ENCODE measurements at places on chromosomes 5 and 9.

GRCh38 chr9:95128177-95128524 is 189.4 kb downstream of the FANCC start:
- no peak for DNase-seq

- DNase-seq = no peak
Measured at GRCh38 chr9:107681988-107682387, 192.4 kb upstream of the KLF4 start.

DNA sequence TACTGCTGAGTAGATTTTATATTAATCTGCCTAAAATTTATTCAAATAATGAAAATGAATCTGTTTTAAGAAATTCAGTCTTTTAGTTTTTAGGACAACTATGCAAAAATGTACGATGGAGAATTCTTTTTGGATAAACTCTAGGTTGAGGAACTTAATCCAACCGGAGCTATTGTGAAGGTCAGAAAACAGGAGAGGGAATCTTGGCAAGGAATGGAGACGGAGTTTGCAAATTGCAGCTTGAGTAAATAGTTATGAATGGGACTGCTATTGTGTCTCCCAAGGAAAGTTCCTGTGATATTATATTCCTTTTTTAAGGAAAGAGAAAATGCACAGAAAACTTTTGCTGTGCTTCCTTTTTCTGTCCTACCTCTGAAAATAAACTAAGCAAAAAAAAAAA is 67.9 kb downstream of the IQGAP2 start:
- DNase-seq = no peak

- no peak for DNase-seq
Measured at GRCh38 chr5:36168737-36169136, 16.8 kb downstream of the SKP2 start.

DNA sequence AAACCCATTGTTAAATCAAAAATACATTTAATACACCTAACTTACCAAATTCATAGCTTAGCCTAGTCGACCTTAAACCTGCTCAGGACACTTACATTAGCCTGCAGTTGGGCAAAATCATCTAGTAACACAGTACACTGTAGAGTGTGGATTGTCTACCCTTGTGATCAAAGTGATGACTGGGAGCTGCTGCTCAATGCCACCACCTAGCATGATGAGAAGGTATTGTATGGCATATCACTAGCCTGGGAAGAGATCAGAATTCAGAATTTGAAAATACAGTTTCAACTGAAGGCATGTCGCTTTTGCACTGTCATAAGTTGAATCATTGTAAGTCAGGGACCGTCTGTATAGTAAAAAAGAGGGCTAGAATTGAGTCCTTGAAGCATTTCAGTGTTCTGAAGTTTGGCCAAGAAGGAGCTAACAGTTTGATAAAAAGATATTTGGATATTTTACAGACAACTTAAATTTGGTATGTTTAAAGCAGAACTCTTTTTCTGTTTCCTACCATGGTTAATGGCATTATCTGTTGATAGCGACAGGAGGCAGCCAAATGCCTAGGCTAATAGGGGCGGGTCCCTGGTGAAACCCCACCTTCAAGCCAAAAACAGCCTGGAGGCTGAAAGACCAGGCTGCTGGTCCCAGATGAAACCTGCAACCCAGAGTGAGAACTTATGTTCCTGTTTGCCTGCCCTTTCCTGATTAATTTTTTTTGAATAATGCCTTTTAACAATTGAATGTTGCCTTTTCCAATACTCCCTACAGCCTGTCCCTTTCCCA is 23.0 kb downstream of the SMIM15 start:
- no peak for DNase-seq

GRCh38 chr5:132308701-132309100 is 14.5 kb downstream of the SLC22A4 start:
- DNase-seq = no peak

DNA sequence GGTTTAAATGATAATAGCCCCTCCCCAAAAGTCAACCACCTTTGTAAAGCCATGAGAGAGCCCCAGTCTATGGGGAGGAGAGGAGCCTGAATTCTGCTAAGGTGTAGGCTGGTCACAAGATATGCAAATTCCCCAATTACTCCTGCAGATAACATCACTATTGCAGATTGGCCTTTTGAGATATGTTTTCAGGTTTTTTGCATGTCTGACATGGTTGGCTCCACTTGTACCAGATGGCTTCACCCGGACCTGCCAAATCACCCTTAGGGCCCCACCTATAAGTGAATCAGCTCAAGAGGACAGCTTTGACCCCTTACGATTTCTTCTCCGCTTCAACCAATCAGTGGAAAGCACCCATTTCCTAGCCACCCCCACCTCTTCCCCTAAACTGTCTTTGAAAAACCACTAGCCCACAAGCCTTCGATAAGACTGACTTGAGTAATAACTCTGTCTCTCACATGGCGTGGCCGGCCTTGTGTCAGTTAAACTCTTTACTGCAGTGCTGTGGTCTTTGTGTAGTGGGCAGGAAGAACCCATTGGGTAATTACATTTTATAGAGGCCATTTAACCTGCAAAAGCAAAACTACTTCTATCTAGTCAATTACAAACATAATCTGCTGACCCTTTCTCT is 69.7 kb downstream of the PRLR start:
- DNase-seq = no peak

- peak; percentile 37 for DNase-seq
Measured at GRCh38 chr5:119031905-119032304, 39.0 kb upstream of the DMXL1 start.

DNA sequence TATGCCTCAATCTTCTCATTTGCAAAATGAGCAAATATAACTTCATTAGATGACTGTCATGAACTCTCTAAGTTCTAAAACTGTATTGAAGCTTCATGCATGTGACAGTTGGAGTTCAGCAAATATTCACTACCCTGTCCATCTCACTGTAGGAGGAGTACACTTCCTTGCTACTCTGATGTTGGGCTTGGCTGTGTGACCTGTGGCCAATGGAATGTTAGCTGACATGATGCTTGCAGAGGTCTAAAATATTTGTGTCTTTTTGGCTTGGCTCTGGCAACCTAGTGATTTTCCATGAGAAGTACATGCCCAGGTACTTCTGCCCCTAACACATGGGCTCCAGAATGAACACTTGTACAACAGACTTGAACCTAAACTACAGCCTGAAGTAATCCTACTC is 203.1 kb upstream of the ANKH start:
- DNase-seq = no peak

GRCh38 chr5:151733358-151734063 is 24.9 kb downstream of the ATOX1 start:
- DNase-seq = no peak

- DNase-seq = no peak
Measured at GRCh38 chr5:104421431-104421830, 858.8 kb upstream of the NUDT12 start.

DNA sequence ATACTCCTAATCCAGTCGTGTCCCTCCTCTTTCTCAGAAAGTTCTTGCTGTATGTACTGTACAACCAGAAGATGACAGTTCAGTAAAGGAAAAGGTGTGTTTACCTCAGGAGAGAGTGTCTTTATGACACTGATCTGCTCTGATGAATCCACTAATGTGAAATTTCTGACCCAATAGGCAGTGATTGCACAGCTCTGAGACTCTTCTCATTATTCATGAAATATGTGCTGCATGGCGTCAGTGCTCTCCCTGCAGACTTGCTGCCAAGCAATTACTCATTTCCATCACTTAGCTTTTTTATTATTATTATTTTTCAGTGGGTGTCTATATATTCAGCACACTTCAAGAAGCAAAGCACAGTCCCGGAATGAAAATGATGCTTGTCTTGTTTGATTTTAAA is 389.0 kb downstream of the RASEF start:
- DNase-seq = no peak

DNA sequence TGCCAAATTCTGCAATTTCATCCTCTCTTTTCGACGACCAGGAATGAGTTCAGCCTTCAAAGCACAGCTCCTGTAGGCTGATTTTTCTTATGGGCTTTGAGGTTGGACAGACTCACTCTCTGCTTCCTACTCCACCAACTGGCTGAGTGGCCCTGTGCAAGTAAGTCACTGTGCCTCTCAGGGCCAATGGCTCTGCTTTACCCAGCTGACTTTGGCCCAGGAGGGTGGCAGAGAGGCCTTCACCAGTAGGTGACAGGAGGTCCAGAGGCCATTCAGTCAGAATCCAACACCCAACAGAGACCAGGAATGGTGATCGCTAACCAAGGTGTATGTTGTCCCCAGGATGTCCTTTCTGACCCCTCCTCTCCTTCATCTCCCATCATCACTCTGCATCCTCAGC is 49.5 kb upstream of the ALDH1B1 start:
- no peak for DNase-seq

DNA sequence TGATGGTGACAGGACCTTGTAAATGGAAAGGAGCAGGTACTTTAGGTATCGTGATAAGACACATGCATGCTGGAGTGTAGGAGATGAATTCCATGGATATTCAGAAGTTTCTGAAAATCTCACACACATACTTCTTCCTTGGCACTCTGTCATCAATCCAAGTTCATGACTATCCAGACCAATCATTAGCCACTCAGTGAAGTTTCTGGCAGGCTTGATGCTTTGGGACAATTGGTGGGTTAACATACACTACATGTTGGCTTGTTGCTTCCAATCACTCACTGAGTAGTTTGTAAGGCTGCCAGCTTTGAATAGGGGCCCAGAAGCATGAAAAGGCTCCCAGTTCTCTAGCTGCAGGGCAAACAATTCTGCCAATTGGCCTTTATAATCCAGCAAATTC is 147.6 kb downstream of the CEMIP2 start:
- DNase-seq = no peak

GRCh38 chr5:98742396-98743073 is 30.9 kb upstream of the RGMB start:
- DNase-seq = no peak

- no peak for DNase-seq
Measured at GRCh38 chr9:69223605-69224004, 49.5 kb downstream of the TJP2 start.

GRCh38 chr9:124297915-124298645 is 40.3 kb downstream of the NEK6 start:
- no peak for DNase-seq

GRCh38 chr5:96143450-96143849 is 181.8 kb upstream of the ELL2 start:
- DNase-seq = no peak
